ENCODE measurements at places on chromosomes 11 and 22. TPM values are rescaled to one million over a fixed set of nuclear protein-coding genes. Genes with fewer than 3 reads are reported as not detected.

The ACTN3 gene
- not detected for total RNA-seq

The MMP27 gene
- not detected for total RNA-seq

The CNGA4 gene
- not detected for total RNA-seq

The HOATZ gene
- not detected for total RNA-seq

The GRAP2 gene
- total RNA-seq, result not detected

The OR5P2 gene
- total RNA-seq, result not detected

The PATE4 gene
- total RNA-seq, result not detected

The CRACR2B gene
- 0.66 TPM for total RNA-seq

The TMEM151A gene
- 0.88 TPM for total RNA-seq

The APOA4 gene
- not detected for total RNA-seq

The OR2AG2 gene
- 1.6 TPM for total RNA-seq

The AQP11 gene
- total RNA-seq, result 0.88 TPM

The DNAJB7 gene
- not detected for total RNA-seq

The OR5D16 gene
- total RNA-seq, result not detected

The SLC1A2 gene
- total RNA-seq, result 8.1 TPM

The UPK3A gene
- not detected for total RNA-seq

The NXPE2 gene
- total RNA-seq, result not detected

The KCNQ1OT1 gene
- 4.2 TPM for total RNA-seq

The OR4A16 gene
- not detected for total RNA-seq

The PAX6 gene
- not detected for total RNA-seq

The PGA3 gene
- 1.1 TPM for total RNA-seq

The RPS19BP1 gene
- 51.4 TPM for total RNA-seq

The FADS2 gene
- total RNA-seq, result 385 TPM

The KDM4E gene
- not detected for total RNA-seq

The GLYATL2 gene
- total RNA-seq, result not detected

The HBG2 gene
- not detected for total RNA-seq
